Activated CD4-positive, alpha-beta T cell treated with anti-CD3 and anti-CD28 coated beads for 36 hours (primary cell): ENCODE measurements at places on chromosomes 16 and 17. TPM values are rescaled to one million over a fixed set of nuclear protein-coding genes. Genes with fewer than 3 reads are reported as not detected.

The ATPAF2 gene
- total RNA-seq = 32.9 TPM

GRCh38 chr17:42122371-42123303 is at the start of gene HSPB9:
TSS of gene HSPB9 (plus strand) at chr17:42122804. CDS start at chr17:42122851, 47 bp downstream.
- peaks cover 23% of the 10 kb centered on the region for H3K4me1 ChIP-seq
- H3K27ac ChIP-seq = no peak within 1 kb of the TSS
- DNase-seq = no peak
- peak within 1 kb of the TSS; percentile 70 for H3K4me3 ChIP-seq

GRCh38 chr16:28326881-28327610 is 34.7 kb downstream of the SBK1 start:
- DNase-seq = peak; percentile 83
- no peak overlapping the region for H3K4me3 ChIP-seq
- no peaks in the 10 kb centered on the region for H3K27me3 ChIP-seq
- H3K4me1 ChIP-seq = no peaks in the 10 kb centered on the region
- no peaks in the 10 kb centered on the region for H3K36me3 ChIP-seq

GRCh38 chr16:69286941-69287713 is 24.0 kb upstream of the VPS4A start:
- no peaks in the 10 kb centered on the region for H3K36me3 ChIP-seq
- H3K27me3 ChIP-seq = no peaks in the 10 kb centered on the region
- H3K27ac ChIP-seq = no peak overlapping the region
- peak; percentile 51 for DNase-seq

The ADAMTS18 gene
- not detected for total RNA-seq

The RGS9 gene
- total RNA-seq = 1.6 TPM

GRCh38 chr16:20411055-20411454 is 1.7 kb downstream of the ACSM5 start:
- peaks cover 9% of the 10 kb centered on the region for H3K27me3 ChIP-seq
- no peak overlapping the region for H3K27ac ChIP-seq
- H3K4me3 ChIP-seq = no peak overlapping the region
- H3K4me1 ChIP-seq = no peaks in the 10 kb centered on the region
- H3K36me3 ChIP-seq = no peaks in the 10 kb centered on the region

The VWA3A gene
- total RNA-seq = not detected

- H3K36me3 ChIP-seq = no peaks in the 10 kb centered on the region
- peak overlapping the region; percentile 84 for H3K27ac ChIP-seq
- peaks cover 16% of the 10 kb centered on the region for H3K4me1 ChIP-seq
- peak overlapping the region; percentile 30 for H3K4me3 ChIP-seq
- DNase-seq = peak; percentile 38
Measured at GRCh38 chr17:27846042-27846655, 45.8 kb upstream of the NOS2 start.

GRCh38 chr16:78926723-78927210 is 673.8 kb downstream of the MAF start:
- peaks cover 8% of the 10 kb centered on the region for H3K4me1 ChIP-seq
- H3K27me3 ChIP-seq = no peaks in the 10 kb centered on the region
- no peak for DNase-seq
- peaks cover 10% of the 10 kb centered on the region for H3K36me3 ChIP-seq
- no peak overlapping the region for H3K27ac ChIP-seq

- no peak overlapping the region for H3K4me3 ChIP-seq
- H3K27ac ChIP-seq = no peak overlapping the region
- H3K4me1 ChIP-seq = no peaks in the 10 kb centered on the region
- peaks cover 5% of the 10 kb centered on the region for H3K36me3 ChIP-seq
Measured at GRCh38 chr16:16150117-16150877, 73.0 kb downstream of the ABCC6 start.

The C16orf89 gene
- not detected for total RNA-seq

DNA sequence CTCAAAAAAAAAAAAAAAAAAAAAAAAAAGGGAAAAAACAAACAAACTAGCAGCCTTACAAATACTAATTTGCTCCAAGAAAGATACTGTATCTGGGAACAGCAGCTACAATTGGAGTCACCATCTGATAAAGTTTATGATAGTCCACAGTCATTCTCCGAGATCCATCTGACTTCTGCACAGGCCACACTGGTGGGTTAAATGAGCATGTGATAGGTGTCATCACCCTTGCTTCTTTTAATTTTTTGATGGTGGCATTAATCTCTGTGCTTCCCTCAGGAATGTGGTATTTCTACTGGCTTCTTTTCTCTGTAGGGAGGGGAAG is 49.6 kb downstream of the BCL7C start:
- no peaks in the 10 kb centered on the region for H3K27me3 ChIP-seq
- DNase-seq = no peak
- H3K4me3 ChIP-seq = no peak overlapping the region
- peaks cover 8% of the 10 kb centered on the region for H3K4me1 ChIP-seq
- H3K36me3 ChIP-seq = no peaks in the 10 kb centered on the region
- H3K27ac ChIP-seq = no peak overlapping the region

- peaks cover 5% of the 10 kb centered on the region for H3K4me1 ChIP-seq
- H3K36me3 ChIP-seq = no peaks in the 10 kb centered on the region
- H3K4me3 ChIP-seq = no peak overlapping the region
- no peak overlapping the region for H3K27ac ChIP-seq
- DNase-seq = no peak
- H3K27me3 ChIP-seq = peaks cover 14% of the 10 kb centered on the region
Measured at GRCh38 chr17:28253663-28254062, 65.3 kb upstream of the TMEM97 start.
